ENCODE measurements at places on chromosomes 7 and 10. TPM values are rescaled to one million over a fixed set of nuclear protein-coding genes. Genes with fewer than 3 reads are reported as not detected.

FLNC gene
- polyA plus RNA-seq, result not detected

ASB10 gene
- polyA plus RNA-seq, result not detected

ATE1 gene
- 15.8 TPM for polyA plus RNA-seq

FEZF1 gene
- not detected for polyA plus RNA-seq

SCART1 gene
- polyA plus RNA-seq, result 0.57 TPM

DNA sequence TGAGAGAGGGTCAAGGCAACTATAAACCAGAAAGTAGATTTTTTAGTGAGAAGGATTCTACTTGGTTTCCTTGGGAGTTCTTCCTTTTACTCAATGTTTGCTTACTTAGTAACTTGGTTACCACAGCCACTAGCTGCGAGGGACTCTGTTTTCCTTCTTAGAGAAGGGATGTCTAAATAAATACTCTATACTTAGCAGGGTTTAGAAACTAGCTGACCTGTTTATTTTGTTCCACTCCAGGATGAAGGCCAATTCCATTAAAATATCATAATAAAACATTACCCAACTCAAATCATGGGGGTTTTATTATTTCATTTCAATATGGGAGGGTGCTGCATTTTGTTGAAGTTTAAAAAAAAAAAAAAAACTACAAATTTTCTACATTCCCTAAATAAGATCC, 87.3 kb downstream of the PPP1R3A start:
- DNase-seq, result no peak

DNA sequence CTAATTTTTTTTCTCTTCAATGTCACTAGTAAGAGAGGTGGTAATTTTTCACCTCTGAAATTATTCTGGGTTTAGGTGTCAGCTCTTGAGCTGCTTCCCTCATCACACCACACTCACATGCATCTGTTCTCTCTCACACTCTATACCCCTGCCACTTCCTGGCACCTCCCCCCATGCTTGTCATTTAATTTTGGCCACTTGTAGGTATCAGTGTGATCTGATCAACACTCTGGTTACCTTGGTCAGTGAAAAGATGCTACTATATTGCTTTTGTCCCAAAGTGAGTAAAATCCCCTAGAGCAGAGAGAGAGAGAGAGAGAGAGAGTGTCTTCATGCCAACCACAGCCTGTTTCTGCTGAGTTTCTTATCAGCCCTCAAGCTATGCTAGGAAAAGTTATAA, 42.5 kb downstream of the STK17A start:
- no peak for DNase-seq

DNA sequence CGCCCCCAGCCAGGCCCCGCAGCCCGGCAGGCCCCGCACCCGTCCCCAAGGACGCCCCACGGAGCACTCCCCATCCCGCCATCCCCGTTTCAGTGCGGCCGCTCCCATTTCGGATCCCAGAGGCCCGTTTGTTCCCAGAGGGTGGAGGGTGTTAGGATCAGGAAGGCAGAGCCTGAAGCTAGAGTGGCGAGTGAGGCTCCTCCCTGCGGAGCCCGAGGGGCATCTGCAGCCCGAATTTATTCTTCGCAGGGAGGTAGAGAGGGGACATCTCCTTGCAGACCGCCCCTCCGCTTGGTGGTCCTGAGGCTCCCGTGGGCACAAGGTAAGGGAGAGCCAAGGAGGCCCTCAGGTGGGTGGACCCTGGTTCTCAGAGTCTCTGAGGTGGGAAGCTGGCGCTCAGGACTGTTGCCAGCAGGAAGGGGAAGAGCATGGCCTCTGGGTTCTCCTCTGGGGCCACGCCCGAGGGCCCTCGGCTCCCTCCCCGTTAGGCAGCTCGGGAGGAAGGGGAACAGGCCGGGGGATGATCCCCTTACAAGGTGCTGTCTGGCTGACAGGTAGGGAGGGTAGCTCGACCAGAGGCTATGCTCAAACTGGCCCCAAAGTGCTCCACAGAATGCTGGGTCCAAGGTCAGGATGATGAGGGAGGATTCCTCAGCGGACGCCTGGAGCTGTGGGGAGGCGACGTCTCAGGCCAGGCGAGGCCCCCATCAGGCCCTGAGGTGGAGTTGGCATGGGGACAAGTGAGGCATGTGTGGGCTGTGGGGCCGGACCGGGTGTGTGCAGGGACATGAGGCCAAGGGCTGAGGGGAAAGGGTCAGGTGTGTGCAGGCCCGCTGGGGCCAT, 17.4 kb downstream of the POLL start:
- DNase-seq, result peak; percentile 44

DNA sequence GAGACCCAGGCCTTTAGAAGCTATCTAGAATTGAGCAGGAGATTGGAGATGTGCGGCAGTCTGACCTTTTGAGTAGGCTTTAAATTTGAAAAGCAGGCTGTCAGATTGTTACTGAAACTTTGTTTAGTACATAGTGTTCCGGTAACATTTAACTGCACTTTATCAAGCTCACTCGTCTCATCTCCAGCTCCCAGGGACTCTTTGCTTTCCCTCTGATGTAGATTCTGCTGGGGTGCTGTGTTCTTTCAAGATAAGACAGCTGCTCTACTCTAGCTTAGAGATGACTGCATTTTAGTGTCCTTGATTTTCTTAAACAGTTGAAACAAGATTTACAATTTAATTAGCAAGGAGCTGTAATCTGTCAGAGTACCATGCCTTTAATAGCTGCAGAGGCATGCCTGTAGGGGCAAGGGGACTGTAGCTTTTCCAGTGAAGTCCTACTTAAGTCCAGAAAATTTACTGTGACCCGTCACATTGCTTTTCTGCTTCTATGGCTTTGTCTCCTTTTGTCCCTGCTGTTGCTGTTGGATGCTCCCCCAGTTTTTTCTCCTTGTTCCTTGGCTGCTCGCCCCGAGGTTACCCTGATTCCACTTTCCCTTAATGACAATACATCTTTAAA, 56.4 kb upstream of the MTPN start:
- no peak for DNase-seq

DNA sequence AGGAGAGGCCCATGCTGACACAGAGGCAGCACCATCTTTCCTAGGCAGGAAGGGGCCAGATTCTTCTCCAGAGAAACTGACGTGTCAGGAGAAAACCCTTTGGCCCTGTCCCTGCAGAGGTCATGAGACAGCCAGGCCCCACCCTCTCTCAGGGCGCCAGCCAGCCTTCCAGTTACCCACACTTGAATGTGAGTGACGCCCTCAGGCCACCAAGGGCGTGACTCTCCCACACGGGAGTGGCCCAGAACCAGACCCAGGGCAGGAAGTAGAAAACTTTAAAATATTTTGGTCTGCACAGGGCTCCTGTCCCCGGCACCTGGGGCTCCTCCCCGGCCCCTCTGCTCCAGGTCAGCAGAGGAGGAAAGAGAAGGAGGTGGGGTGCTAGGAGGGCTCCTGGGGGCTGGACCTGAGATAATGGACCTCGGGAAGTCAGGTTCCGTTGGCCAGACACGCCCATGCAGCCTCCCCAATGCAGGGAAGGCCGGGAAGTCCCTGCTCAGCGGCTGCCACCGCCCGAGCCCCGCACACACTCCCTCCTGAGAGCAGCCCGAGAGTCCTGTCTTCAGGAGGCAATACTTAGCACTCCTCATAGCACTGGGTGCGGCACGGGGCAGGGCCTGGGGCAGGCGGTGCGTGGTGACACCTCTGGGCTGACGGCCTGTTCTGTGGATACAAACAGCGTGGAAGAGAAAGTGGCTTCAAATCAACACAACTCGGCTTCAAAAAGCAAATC, 67.0 kb upstream of the CFAP46 start:
- peak; percentile 95 for DNase-seq

- DNase-seq, result no peak
Measured at GRCh38 chr10:80465451-80465835, 11.3 kb downstream of the TSPAN14 start.

DNA sequence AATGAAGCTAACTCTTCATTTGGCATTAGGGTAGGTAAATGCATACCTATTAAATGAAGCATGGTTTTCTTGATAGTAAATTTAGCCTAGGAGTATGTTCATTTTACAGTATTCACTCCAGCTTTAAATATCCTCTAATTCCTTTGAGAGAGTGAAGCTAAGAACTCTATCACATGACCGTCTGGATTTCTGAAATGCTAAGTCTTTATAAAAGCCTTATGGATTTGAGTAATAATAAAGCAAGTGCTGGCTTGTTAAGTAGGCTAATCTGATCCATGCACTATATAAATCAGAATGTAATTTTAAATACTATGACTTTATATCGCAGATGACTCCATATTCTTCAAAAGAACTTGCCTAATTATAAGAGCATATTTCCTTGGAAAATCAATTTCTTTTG, 64.8 kb downstream of the REEP3 start:
- no peak for DNase-seq

DNA sequence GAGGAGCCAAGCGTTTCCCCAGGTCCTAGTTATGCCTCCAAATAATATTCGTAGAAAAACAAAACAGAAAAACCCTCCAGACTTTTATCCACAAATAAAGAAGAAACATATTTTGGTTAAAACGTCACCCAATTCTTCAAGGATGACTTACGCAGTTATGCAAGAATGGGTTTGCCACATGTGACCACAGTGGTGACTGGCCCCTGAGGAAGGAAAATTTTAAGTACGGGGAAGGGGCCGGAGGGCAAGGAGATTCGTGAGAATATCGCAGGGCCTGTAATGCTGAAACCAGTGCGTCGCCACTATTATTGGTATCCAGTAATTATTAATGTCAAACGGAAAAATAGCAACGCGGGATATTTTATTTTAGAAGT, 537 bp upstream of the MRPS24 start:
- peak; percentile 88 for DNase-seq

DNA sequence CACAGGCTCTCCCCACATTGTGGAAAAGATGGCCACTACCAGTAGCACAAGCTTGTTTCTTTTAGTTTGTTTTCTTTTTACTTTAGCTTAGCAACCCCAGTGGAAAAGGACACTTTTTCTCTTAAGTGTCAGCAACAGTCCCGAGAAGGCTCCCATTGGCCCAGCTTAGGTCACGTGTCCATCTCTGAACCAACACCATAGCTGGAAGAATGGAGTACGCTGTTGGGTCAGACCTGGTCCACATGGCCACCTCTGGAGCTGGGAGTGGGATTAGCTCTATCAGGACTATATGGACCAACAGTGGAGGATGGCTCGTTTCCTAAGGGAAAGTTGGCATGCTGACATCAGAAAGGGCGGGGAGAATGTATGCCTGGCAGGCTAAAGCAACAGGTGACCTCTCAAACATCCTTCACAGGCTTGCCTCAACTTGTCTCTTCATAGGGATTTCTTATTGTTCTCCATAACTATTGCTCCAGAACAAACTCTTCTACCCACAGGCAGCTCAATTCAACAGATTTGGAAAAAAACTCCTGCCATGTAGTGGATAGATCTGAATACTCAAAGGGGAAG, 27.6 kb upstream of the NEUROG3 start:
- DNase-seq, result no peak

DNA sequence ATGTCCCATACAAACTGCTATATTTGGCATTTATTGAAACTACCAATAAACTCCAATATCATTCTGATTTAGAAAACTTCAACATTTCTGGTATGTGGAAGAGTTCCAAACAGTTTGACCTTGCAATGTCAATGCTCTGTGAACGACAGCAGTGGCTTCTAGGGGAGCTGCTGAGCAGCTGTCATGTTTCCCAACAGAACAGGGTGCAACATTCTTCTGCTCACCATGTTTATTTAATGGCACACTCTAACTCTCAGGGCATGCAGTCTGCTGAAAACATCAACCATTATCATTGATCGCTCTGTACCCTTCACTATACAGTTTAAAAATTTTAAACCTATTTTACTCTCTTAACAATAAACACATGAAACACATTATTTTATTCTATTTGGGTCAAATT, 25.9 kb downstream of the LMOD2 start:
- DNase-seq, result no peak

DNA sequence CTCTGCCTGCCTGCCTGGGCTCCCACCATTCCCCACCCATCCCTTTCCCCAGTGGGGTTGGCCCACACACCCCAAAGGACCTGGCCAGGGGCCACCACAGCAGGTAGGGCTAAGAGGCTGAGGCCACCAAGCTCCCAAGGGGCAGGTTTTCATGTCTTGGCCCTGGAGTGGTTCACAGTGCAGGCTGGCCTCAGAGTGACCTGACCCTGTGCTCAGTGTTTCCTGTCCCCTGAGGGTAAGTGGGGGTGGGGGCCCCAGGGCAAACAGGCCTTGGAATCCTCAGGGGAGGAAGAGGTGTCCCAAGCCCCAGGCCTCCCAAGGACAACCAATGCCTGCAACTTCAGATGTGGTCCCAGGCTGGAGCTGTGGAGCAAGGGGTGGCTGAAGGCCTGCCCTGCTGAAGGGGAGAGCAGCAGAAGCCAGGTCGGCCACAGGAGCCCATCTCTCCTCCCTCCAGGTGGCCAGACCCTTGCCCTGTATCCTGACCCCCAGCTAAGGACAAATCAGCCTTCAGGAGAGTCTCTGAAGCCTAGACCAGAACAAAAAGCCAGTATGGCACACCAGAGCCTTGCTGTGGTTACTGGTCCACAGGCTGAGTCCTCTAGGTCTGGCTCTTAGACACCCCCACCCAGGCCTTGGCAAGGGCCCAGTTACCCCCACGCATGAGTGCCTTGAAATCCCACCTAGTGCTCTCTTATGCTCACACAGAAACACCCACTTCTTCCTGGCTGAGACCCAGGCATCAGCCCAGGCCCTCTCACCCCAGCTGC, 27.6 kb downstream of the POLL start:
- no peak for DNase-seq

DNA sequence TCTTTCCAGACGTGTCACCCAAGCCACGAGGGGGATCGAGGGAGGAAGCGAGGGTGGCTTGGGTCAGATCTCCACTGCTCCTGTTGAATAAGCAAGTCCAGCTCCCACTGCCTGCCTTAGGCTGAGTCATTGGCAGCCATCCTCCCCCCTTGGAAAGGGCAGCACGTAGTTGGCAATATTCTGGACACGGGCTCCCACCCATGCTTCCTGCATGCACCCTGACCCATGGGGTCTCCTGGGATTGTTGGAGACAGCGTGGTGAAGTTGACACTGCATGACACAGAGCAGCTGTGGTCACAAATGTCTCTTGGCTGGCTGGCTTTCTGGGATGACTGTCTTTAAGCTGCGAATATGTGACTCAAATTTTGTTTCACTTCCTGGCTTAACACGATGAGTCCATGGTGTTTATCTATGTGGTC, 11.2 kb downstream of the BTBD16 start:
- no peak for DNase-seq

DNA sequence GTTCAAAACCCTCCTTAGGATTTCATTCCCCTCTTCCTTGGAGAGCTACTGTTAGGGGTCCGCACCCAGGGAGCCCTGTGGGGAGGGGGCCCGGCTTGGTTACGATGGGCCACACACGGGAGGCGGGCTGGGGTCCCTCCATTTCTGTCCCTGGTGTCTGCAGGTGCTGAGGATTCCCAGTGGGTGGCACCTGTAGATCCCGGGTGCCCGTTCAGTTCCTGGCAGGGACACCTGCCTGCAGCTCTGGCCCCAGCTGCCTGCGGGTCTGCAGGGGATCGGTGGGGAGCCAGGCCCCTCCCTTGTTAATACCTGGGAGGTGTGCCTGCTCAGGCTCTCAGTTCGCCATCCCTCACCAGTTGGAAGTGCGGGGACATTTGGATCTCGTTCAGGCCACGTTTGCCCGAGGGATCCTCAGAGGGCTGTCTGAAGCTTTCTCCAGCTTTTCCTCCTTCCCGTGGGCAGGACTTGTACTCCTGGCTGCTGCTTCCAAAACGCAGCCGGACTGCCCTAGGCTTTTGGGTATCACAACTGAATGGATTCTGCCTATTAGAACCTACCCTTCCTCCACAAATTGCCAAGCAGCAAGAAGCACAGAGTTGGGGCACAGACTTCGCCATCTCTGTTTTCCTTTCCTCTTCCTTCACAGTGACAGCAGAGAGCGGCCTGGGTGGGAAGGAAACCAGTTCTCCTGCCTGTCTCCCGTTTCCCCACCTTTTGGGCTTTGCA, 22.3 kb upstream of the IL15RA start:
- DNase-seq, result no peak

GRCh38 chr10:78314651-78315050, 281.0 kb downstream of the RPS24 start:
- no peak for DNase-seq
